ENCODE measurements at places on chromosomes 2 and 18. TPM values are rescaled to one million over a fixed set of nuclear protein-coding genes. Genes with fewer than 3 reads are reported as not detected.

IRS1 gene
- total RNA-seq, result 0.23 TPM

DNA sequence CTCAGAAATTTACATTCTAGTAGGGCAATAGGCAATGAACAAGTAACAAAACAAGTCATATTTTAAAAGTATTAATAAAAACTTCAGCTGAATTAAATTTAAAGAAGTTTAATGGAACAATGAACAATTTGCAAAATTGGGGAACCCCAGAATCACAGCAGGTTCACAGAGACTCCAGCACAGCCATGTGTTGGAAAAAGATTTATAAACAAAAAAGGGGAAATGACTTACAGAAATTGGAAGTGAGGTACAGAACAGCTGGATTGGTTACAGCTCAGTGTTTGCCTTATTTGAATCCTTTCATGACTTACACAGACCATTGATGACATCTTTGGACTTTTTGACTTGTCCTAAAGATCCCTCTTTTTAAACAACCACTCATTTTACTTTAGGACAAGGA lies 179.9 kb upstream of the SCN7A start:
- DNase-seq, result no peak

TANK gene
- total RNA-seq, result 79.4 TPM

DNA sequence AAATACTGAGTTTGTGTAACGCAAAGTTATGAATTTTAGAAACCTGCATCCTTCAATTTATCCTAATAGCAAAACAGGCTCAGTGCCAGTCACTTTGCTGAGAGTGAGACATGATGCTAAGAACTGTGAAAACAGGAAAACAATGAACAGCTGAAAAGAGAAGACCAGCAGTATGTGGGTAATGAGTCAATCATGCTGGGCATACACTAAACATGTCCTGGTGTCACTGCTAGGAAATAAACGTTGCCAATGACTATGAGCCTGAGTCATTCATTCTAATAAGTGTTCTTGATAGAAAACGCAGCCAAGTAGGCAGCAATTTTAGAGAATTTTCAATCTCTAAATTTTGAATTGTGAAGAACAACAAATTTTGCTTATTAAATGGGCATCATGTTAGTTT lies 237.3 kb downstream of the GALR1 start:
- no peak for DNase-seq

MDH1B gene
- total RNA-seq, result 0.33 TPM

GRCh38 chr2:70511971-70512729 lies 41.5 kb downstream of the TGFA start:
- no peak for DNase-seq

CCL20 gene
- 1.0 TPM for total RNA-seq

CREG2 gene
- total RNA-seq, result 1.4 TPM

DNA sequence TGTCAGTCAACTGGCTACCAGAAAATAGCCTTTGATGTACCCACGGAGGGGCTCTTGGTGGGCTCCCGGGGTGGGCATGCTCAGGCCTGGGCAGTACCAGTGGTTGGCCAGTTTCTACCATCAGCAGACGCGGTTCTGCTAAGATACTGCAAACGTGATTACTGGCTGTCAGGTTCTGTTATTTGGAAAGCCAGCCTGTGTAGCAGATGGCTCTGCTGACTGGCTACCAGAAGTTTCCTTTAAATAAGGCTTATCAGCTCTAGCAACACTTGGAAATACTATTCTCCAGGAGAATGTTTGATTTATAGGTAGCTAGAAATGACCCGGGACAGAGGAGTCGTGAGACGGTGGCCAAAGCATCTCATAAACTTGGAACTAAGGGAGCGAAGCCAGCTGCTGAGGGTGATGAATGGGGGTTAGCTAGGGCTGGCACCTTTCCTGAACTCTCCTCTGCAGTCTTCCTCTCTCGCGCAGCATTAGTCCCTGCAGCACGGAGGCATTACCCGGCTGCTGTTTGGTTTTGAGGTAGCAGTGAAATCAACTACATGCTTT lies 171.9 kb downstream of the AGAP1 start:
- no peak for DNase-seq

DNA sequence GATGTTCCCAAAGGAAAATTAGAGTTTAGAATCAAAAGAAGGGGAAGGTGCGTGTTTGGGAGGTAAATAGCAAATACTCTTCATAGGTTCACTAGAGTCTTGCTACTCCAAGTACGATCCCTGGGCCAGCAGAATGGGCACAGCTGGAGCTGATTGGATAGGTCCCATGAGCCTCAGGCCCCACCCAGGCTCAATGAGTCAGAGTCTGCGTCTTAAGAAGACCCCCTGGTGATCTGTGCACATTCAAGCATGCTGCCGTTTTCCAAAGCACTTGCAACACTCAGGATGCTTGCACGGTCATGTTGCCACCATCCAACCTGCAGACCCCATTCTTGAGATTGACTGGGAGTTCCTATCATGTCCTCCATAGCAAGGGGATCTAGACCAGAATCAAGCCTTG lies 40.5 kb downstream of the ABCG8 start:
- DNase-seq, result no peak
